ENCODE measurements at places on chromosomes 1 and 21.

DNA sequence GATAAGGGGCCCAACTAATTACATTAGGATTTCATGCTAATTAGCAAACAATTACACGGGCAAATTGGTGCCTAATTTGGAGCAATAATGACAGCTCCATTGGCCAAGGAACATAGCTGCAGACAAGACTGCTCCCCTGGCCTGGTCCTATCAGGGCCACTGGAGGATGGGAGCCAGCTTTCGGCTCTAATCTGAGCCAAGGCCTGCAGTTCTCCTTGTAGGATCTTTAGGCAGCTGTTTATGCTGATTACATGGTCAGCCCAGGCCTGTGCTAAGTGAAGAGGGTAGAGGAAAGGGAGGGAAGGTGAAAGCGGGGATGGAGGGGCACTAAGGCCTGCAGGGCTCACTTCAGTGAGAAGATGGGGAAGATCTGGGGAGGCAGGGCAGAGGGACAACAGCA, 12.4 kb upstream of the ADGRB2 start:
- no peak for DNase-seq

GRCh38 chr1:207181847-207182246, 77.8 kb downstream of the C4BPA start:
- DNase-seq: no peak

GRCh38 chr1:214678386-214678785, 75.4 kb downstream of the CENPF start:
- DNase-seq: no peak

DNA sequence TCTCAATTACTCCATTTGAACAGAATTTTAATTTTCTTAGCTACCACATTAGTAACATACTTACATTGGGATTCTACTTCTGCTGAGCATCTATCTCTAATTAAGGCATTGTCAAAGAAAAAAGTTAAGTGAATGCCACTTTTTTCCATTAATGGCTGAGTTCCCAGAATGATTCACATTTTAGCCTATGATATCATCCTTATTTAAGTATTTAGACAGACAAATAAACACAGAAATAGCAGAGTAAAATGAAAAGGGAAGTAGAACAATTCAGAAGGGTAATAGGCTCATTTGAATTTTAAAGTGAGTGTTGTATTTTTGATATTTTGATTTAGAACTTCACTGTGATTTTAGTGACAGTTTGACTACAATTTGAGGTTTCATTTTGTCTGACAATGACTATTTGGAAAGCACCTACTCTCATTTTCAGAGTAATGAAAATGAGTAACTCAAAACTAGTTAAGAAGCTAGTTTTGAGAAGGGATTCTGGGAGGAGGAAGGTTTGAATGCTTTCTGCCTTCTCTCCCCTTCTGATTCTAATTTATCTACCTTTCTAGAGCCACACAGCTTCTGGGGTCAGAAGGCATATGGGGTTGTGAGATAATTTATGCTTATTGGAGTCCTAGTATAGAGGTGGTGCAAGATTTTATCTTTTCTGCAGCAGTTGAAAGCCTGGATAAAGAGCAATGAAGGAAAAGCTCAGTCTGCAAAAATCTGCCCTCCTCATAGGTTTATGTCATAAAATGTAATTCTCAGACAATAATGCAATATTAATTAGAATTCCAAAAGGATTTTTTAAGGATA, 15.5 kb downstream of the LYPLAL1 start:
- no peak for DNase-seq

- no peak for DNase-seq
These were observed 54.2 kb downstream of the PTPRU start for GRCh38 chr1:29290414-29290985.

DNA sequence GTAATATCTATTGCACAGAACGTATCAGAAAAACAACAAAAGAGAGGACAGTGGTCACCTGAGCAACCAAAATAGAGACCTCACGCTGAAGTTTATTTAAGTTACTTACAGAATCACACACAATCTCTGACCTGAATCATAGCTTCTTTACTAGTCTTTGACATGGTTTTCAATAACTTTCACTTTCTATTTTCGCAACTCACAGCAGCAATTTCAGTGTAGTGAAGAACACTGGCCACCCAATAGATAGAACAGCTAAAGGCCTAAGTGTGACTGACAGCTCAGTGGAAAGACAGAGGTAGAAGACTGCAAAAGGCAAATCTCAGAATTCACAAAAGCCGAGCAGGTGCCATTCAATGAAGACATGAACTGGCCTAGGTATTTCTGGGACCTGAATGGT, 435.6 kb upstream of the CHRM3 start:
- no peak for DNase-seq

DNA sequence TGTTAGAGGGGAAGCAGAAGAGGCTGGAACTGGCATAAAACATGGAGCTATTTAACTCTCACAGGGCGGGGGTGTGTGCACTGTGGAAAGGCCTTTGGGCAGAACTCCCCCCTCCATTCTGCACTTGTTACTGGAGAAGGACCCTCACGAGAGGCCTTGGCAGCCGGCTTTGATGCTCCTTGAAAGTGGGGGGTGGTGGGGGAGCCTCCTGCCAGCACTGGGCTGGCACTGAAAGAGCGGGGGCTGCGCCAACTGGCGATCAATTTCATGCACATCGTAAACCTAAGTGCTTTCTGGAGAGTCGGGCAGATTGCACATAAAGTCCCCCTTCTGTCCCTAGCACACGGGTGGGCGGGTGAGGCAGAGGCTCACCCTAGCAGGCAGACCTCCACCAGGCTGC, 28.9 kb downstream of the FOXO6 start:
- no peak for DNase-seq

GRCh38 chr1:16387201-16388188, 20.5 kb downstream of the SZRD1 start:
- DNase-seq: no peak

- DNase-seq: no peak
These were observed 644.8 kb upstream of the PKN2 start for GRCh38 chr1:88039240-88039639.

GRCh38 chr1:228735871-228736586, 750 bp downstream of the RHOU start:
- no peak for DNase-seq

- DNase-seq: no peak
These were observed 195.5 kb upstream of the NFIA start for GRCh38 chr1:60886793-60887331.

GRCh38 chr1:172293429-172293828, 127.1 kb upstream of the C1orf105 start:
- no peak for DNase-seq

DNA sequence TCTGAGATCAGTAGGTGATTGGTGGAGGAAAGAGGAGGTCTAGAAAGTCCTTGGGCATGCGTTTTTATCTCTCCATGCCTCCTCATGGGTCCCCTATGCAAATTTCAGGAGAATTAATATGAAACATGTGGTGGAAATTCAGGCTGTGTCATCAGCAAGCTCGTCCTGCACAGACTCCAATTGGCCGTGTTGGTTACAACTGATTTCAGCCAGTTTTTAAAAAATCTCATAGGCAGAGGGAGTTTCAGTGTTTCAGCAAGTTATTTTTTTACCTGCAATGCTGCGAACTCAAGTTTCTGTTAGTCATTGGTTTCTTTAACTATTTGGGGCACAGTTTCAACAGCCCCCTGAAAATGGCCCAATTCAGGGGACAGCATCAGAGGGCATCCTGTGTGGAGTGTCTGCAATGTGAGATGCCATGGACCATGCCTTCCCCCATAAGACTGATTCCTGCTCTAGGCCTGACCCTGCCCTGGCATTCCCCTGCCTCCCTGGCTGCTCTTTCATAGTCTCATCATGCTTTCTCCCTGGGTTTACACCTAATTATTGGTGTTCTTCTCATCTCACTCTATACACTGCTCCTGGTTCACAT, 59.9 kb downstream of the C1orf198 start:
- no peak for DNase-seq

DNA sequence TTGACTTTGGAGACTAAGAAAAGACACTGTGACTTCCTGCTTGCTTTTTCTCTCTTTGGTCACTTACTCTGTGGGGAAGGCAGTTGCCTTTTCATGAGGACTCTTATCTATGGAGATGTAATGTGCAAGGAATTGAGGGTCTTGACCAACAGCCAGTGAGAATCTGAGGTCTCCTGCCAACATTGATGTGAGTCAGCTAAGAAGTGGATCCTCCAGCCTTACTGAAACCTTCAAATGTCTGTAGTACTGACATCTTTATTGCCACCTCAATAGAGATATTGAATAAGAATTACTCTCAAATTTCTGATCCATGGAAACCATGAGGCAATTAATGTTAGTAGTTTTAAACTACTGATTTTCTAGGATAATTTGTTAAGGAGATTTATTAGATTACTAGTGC, 598.4 kb downstream of the ADGRL2 start:
- no peak for DNase-seq

DNA sequence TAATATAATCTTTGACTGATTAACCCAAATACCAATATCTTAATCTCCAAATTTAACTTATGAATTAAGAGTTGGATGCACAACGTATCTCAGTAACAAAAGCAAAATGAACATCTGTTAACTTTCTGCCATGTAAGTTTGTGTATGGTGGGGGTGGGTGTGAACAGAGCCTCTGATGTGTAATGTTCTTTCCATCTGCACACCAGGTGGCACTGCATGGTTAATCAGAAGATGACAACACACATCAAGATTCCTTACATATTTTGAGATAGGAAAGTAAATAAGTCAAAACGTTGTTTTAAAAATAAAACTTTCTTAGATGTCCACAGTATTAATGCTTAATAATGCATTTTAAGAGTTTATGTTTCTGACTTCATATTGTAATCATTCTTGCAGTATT, 251.9 kb downstream of the DPYD start:
- DNase-seq: no peak

- DNase-seq: no peak
These were observed 25.9 kb downstream of the UBE2U start for GRCh38 chr1:64229307-64229706.

DNA sequence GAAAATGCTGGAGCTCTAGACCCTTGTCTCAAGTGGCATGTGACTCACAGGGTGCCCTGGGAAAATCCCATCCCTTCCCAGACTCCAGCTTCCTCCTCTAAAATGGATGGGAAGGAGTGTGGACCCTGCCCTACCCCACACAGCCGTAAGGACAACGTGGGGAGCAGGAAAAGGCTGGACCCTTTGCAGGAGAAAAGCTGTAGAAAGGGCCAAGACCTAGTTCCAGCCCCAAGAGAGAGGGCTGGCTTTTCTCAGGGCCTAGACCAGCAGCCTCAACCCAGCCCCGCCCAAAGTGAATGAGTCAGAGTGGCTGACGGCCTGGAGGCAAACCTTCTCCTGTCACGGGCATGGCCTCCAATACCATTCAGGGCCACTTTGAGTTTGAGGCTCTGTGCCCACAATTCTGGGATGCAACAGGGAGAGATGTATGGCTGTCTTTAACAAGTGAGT, 1.1 kb downstream of the LAMB3 start:
- DNase-seq: no peak

GRCh38 chr1:96331596-96331995, 390.0 kb upstream of the PTBP2 start:
- no peak for DNase-seq

- DNase-seq: no peak
These were observed 18.1 kb downstream of the LRIF1 start for GRCh38 chr1:110945626-110946025.

GRCh38 chr1:66271904-66272254, 262.1 kb upstream of the SGIP1 start:
- no peak for DNase-seq

GRCh38 chr1:233675446-233675845, 61.5 kb downstream of the KCNK1 start:
- no peak for DNase-seq

GRCh38 chr1:185926588-185926987, 192.4 kb downstream of the HMCN1 start:
- DNase-seq: no peak

DNA sequence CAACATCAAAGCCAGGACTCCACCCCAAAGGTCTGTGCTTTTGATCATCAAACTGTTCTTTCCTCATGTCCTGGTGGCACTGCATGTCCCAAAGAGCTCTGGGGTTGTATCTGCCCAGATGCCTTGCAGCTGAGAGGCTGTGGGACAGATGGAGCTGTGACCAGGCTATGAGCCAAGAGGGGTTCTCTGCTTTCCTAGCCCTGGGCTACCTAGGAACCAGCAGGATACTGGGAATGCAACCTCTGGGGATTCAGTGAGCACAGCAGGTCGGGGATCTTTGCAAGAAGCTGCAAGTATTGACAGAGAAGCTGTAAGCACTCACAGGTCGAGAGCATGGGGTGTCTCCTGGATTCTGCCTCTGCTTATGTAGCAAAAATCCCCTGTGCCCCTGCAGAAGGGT, 186.6 kb downstream of the GRIK3 start:
- DNase-seq: no peak

DNA sequence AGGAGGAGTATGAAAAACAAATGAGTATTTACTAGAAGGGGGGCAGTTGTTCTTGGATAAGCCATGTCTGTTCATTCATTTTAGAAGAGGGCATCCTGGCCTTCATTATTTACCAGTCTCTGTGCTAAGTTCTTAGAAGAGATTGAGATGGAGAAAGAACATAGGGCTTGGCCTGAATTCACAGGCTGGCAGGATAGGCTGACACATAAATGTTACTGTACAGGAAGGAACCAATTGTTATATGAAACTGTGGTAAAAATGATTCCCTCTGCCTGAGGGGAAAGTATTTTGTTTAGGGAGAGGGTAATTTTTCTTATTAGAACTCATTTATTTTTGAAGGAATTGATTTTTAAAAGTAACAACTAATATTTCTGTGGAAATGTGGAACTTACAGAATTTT, 99.5 kb downstream of the MAN1A2 start:
- no peak for DNase-seq

- no peak for DNase-seq
These were observed 4.4 kb upstream of the LGR6 start for GRCh38 chr1:202189001-202189790.

DNA sequence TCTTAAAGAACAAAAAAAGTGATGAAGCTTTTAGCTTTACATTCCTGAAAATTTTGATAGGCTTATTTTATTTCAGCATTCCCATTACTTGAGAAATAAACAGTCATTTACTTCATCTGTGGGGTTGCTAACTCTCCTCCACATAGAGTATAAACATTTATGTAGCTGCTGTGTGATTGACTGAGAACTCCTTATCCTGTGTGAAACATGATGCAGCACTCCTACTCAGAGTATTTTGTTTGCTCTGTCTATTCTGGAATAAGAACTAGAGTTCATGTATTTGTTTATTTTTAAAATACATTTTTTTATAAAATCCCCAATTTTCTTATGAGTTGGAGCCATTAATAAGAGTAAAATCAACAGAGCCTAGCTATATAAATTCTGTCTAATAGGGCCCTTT, 318.7 kb upstream of the SPAG17 start:
- no peak for DNase-seq

DNA sequence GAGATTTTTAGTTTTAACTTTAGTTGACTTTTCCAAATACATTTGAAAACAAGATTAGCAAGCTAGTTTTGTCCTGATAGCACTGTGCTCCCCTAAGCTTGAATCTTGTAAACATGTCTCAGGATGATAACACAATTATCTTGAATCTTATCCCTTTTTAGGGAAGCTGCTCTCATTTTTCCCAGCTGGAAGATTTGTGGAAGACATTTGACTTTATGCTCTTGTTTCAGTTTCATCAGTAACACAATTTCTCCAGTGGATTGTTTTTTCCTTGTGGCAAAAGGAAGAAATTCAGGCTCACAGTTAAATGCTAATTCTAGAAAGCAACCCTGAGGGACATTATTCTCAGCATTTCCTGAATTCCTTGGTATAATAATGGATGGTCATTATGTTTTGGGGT, 88.8 kb downstream of the CDC7 start:
- no peak for DNase-seq

All from cerebellar nuclear complex (tissue), 1 donor.